ENCODE measurements at places on chromosomes 7 and 10. TPM values are rescaled to one million over a fixed set of nuclear protein-coding genes. Genes with fewer than 3 reads are reported as not detected.

DNA sequence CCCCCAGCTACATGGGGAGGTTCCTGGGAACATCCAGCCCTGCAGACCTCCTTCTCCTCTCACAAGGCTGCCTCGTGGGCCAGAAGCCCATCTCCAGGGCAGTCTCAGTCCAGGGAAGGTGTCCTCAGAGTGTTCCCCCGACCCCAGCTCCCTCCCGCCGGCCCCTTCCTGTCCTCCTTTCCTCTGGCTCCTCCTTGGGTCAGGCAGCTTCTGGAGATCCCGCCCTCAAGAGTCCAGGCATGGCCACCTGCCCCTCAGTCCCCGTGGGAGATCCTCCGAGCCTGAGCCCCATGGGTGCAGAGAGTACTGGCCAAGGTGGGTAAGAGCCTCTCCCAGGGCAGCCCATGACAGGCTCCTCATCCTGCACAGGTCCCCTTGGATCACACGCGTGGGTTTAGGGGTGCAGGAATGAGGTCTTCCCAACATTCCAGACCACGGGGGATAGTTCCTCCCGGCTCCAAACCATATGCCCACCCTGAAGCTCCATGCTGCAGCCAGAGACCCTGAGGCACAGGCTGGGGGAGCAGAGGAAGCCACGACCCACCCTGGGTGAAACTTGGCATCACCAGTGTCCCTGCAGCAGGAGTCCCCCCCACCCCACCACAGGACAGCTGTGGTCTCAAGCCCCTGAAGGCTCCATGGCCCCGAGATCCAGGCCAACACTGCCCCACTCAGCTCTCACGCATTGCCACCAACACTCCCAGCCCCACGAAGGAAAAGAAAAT is 65.5 kb downstream of the OAT start:
- no peak for DNase-seq
- no peak overlapping the region for H3K4me3 ChIP-seq
- H3K4me1 ChIP-seq = peaks cover 18% of the 10 kb centered on the region
- no peaks in the 10 kb centered on the region for H3K27me3 ChIP-seq
- H3K36me3 ChIP-seq = no peaks in the 10 kb centered on the region

GRCh38 chr10:50440489-50440888 is 183.3 kb downstream of the SGMS1 start:
- no peaks in the 10 kb centered on the region for H3K4me1 ChIP-seq
- no peak overlapping the region for H3K27ac ChIP-seq
- H3K4me3 ChIP-seq = no peak overlapping the region
- no peak for DNase-seq

GRCh38 chr10:85611093-85611740 is 755.4 kb downstream of the GRID1 start:
- H3K4me1 ChIP-seq = peaks cover 5% of the 10 kb centered on the region
- no peaks in the 10 kb centered on the region for H3K27me3 ChIP-seq
- H3K27ac ChIP-seq = no peak overlapping the region
- H3K36me3 ChIP-seq = no peaks in the 10 kb centered on the region

UPK3B gene
- 2.7 TPM for total RNA-seq

DNA sequence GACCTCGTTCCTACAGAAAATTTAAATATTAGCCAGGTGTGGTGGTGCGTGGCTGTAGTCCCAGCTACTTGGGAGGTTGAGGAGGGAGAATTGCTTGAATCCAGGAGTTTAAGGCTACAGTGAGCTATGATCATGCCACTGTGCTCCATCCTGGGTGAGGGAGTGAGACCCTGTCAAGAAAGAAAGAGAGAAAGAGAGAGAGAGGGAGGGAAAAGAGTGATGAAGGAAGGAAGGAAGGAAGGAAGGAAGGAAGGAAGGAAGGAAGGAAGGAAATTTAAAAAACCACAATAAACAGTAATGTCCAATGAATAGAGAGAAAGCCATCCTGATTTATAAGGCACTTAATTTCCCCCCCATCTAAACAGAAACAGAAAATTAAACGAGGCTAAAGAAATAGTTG is 9.4 kb downstream of the MYPN start:
- no peaks in the 10 kb centered on the region for H3K27me3 ChIP-seq
- H3K4me3 ChIP-seq = no peak overlapping the region
- no peaks in the 10 kb centered on the region for H3K4me1 ChIP-seq
- DNase-seq = no peak

GRCh38 chr10:54064215-54064614 is 736.8 kb downstream of the PCDH15 start:
- no peak overlapping the region for H3K4me3 ChIP-seq
- no peak for DNase-seq
- no peaks in the 10 kb centered on the region for H3K36me3 ChIP-seq
- H3K27ac ChIP-seq = no peak overlapping the region

GRCh38 chr10:75651417-75651816 is 220.0 kb downstream of the LRMDA start:
- H3K27me3 ChIP-seq = no peaks in the 10 kb centered on the region
- H3K4me1 ChIP-seq = peaks cover 22% of the 10 kb centered on the region
- H3K4me3 ChIP-seq = no peak overlapping the region
- DNase-seq = no peak
- no peak overlapping the region for H3K27ac ChIP-seq
- H3K36me3 ChIP-seq = no peaks in the 10 kb centered on the region

DMBT1 gene
- total RNA-seq = not detected

DNA sequence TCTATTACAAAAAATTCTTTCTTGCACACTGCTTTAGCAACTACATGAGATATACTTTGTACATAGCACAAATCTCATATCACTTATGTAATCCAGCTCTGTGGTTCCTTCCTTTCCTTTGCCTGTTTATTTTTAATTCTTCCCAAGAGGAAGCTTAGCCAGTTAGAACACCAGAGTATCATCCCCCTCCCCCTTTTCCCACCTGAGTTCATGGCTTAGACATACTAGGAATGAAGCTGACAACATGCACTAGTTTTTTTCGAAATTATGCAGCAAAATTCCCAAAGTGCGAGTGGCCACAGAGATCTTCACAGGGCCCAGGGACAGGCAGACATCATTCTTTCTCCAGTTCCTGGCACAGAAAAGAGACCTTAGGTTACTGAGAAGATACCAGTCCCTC is 17.8 kb downstream of the CAV1 start:
- H3K4me1 ChIP-seq = peaks cover 79% of the 10 kb centered on the region
- no peak overlapping the region for H3K4me3 ChIP-seq
- H3K36me3 ChIP-seq = no peaks in the 10 kb centered on the region
- peak overlapping the region; percentile 38 for H3K27ac ChIP-seq
- DNase-seq = no peak

GRCh38 chr10:36251068-36251467 is 609.0 kb upstream of the FZD8 start:
- no peak overlapping the region for H3K4me3 ChIP-seq
- no peaks in the 10 kb centered on the region for H3K36me3 ChIP-seq
- no peaks in the 10 kb centered on the region for H3K27me3 ChIP-seq
- peaks cover 7% of the 10 kb centered on the region for H3K4me1 ChIP-seq

DNA sequence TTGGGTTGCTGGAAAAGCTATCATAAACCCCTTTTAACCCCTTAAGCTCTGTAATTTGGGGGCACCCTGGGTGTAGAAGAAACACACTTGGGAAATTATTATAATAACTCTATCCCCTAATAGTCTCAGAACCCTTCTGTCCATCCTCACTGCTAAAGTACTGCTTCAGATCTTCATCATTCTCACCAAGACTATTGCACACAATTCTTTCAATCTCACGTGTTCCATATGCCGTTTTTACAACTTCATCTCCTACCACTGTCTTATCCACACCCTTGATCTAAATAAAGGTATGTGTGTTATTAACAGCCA is 15.8 kb downstream of the ANKRD22 start:
- no peak overlapping the region for H3K4me3 ChIP-seq
- no peaks in the 10 kb centered on the region for H3K4me1 ChIP-seq
- H3K36me3 ChIP-seq = no peaks in the 10 kb centered on the region
- no peak for DNase-seq

CALHM1 gene
- total RNA-seq = not detected

PLAU gene
- total RNA-seq = 18.2 TPM

DNA sequence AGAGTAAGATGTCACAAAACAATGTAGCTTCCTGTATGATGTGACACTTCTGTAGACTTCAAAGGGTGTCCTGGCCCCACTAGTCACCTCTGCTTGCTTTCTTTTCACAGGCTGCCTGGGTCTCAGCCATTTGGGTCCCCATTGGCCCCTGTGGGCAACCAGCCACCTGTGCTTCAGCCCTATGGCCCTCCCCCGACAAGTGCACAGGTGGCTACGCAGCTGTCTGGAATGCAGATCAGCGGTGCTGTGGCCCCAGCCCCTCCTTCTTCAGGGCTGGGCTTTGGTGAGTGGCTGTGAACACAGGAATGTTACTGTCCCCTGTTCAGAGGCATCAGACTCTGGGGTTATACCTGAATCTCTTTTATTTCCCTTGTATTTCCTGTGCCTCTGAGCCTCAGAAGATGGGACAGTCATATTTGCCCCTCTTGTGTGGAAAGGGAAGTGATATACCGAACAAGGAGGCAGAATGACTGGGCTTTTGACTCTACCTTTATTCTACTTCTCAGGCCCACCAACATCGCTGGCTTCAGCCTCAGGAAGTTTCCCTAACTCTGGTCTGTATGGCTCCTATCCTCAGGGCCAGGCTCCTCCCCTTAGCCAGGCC is 15.4 kb downstream of the SEC24C start:
- no peak overlapping the region for H3K27ac ChIP-seq
- no peak overlapping the region for H3K4me3 ChIP-seq
- H3K36me3 ChIP-seq = no peaks in the 10 kb centered on the region
- H3K27me3 ChIP-seq = no peaks in the 10 kb centered on the region
- no peak for DNase-seq

GRID2IP gene
- not detected for total RNA-seq

GRCh38 chr10:124860426-124860825 is 58.8 kb downstream of the ABRAXAS2 start:
- no peaks in the 10 kb centered on the region for H3K4me1 ChIP-seq
- DNase-seq = no peak
- H3K36me3 ChIP-seq = no peaks in the 10 kb centered on the region
- no peaks in the 10 kb centered on the region for H3K27me3 ChIP-seq
- H3K27ac ChIP-seq = no peak overlapping the region
- no peak overlapping the region for H3K4me3 ChIP-seq

- H3K27ac ChIP-seq = no peak overlapping the region
- no peaks in the 10 kb centered on the region for H3K27me3 ChIP-seq
- no peak for DNase-seq
- no peak overlapping the region for H3K4me3 ChIP-seq
These were observed 69.0 kb downstream of the PRSS58 start for GRCh38 chr7:142188846-142189245.
